Mucosa of gallbladder (tissue), 1 donor: ENCODE measurements at places on chromosomes 6 and 20. TPM values are rescaled to one million over a fixed set of nuclear protein-coding genes. Genes with fewer than 3 reads are reported as not detected.

Gene TTBK1
- total RNA-seq, result 1.6 TPM

Gene PSMB8
- 73.7 TPM for total RNA-seq

Gene OPRM1
- not detected for total RNA-seq

Gene CCDC167
- 12.9 TPM for total RNA-seq

Gene SSTR4
- total RNA-seq, result not detected

Gene TUBB2B
- total RNA-seq, result 24.5 TPM

Gene DUSP15
- 2.8 TPM for total RNA-seq

Gene CTCFL
- total RNA-seq, result 0.17 TPM

Gene TRAPPC3L
- not detected for total RNA-seq

Gene OR2B6
- total RNA-seq, result not detected

Gene CNBD2
- total RNA-seq, result 3.3 TPM

Gene ABCF1
- 48.7 TPM for total RNA-seq

Gene ERVFRD-1
- 0.40 TPM for total RNA-seq

Gene PSORS1C1
- total RNA-seq, result 11.0 TPM

Gene ZSCAN23
- 3.8 TPM for total RNA-seq

Gene TCP1
- total RNA-seq, result 131 TPM

Gene RTN4IP1
- 5.8 TPM for total RNA-seq

Gene KCNK17
- 2.2 TPM for total RNA-seq

Gene ENPP5
- 21.5 TPM for total RNA-seq

Gene FAM217B
- total RNA-seq, result 12.8 TPM

Gene TRIM38
- 12.4 TPM for total RNA-seq

Gene AIF1
- total RNA-seq, result 26.8 TPM

Gene FLRT3
- 33.2 TPM for total RNA-seq

Gene KHDC1
- 2.9 TPM for total RNA-seq

Gene EFCAB8
- total RNA-seq, result 0.20 TPM

Gene ABHD16A
- 103 TPM for total RNA-seq

Gene HLA-DQA1
- total RNA-seq, result 38.8 TPM

Gene MEI4
- total RNA-seq, result 0.17 TPM

Gene GSTA2
- total RNA-seq, result 113 TPM

Gene CLVS2
- 0.06 TPM for total RNA-seq

Gene ZNF311
- total RNA-seq, result 2.8 TPM

Gene ZNF133
- 12.7 TPM for total RNA-seq

Gene UTRN
- total RNA-seq, result 107 TPM

Gene PMEPA1
- total RNA-seq, result 83.8 TPM
